Endothelial cell (in vitro differentiated cells): ENCODE measurements at places on chromosomes 7 and 10. TPM values are rescaled to one million over a fixed set of nuclear protein-coding genes. Genes with fewer than 3 reads are reported as not detected.

The CFAP70 gene
- 1.7 TPM for total RNA-seq

GRCh38 chr7:78220754-78221153 is 422.2 kb downstream of the PHTF2 start:
- H3K27me3 ChIP-seq: no peaks in the 10 kb centered on the region
- H3K4me3 ChIP-seq: no peak overlapping the region
- no peak overlapping the region for H3K27ac ChIP-seq
- H3K36me3 ChIP-seq: no peaks in the 10 kb centered on the region
- no peak for DNase-seq
- no peaks in the 10 kb centered on the region for H3K4me1 ChIP-seq

The FAM221A gene
- total RNA-seq: 7.3 TPM

GRCh38 chr10:72013202-72013945 is 49.2 kb downstream of the CHST3 start:
- no peak for DNase-seq
- H3K27me3 ChIP-seq: peaks cover 3% of the 10 kb centered on the region
- peak overlapping the region; percentile 68 for H3K4me3 ChIP-seq

- H3K27me3 ChIP-seq: no peaks in the 10 kb centered on the region
- H3K4me3 ChIP-seq: no peak overlapping the region
- DNase-seq: no peak
- no peaks in the 10 kb centered on the region for H3K4me1 ChIP-seq
- no peak overlapping the region for H3K27ac ChIP-seq
- peaks cover 14% of the 10 kb centered on the region for H3K36me3 ChIP-seq
Observed at GRCh38 chr10:29555746-29556481, 78.9 kb downstream of the SVIL start.

DNA sequence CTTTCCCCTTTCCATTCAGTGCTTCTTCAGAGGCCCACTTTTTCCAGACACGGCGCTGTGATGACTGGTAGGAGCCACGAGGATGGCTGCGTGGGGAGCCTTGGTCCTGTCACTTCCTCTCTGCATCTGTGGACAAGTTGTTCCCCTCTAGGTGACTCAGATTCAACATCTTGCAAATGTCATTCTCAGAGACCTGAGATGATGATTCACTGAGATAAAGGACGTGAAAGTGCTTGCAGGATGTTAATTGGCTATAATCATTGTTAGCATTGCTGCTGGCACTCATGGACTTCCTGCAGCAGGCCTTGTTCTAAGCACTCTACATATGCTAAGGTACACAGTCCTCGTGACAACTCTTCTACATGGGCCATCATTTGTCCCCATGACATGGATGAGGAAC is 489.8 kb upstream of the ZMIZ1 start:
- no peaks in the 10 kb centered on the region for H3K36me3 ChIP-seq
- no peak overlapping the region for H3K4me3 ChIP-seq
- H3K27me3 ChIP-seq: peaks cover 3% of the 10 kb centered on the region
- H3K27ac ChIP-seq: no peak overlapping the region

DNA sequence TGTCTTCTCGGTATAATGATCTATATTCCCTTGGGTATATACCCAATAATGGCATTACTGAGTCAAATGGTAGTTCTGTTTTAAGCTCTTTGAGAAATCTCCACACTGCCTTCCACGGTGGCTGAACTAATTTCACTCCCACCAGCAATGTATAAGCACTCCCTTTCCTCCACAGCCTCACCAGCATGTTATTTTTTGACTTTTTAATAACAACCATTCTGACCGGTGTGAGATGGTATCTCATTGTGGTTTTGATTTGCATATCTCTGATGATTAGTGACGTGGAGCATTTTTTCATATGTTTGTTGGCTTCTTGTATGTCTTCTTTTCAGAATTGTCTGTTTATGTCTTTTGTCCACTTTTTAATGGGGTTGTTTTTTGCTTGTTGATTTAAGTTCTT is 33.6 kb downstream of the KIAA1217 start:
- no peak overlapping the region for H3K27ac ChIP-seq
- H3K27me3 ChIP-seq: peaks cover 2% of the 10 kb centered on the region
- peaks cover 61% of the 10 kb centered on the region for H3K4me1 ChIP-seq
- DNase-seq: no peak
- H3K36me3 ChIP-seq: peaks cover 17% of the 10 kb centered on the region

DNA sequence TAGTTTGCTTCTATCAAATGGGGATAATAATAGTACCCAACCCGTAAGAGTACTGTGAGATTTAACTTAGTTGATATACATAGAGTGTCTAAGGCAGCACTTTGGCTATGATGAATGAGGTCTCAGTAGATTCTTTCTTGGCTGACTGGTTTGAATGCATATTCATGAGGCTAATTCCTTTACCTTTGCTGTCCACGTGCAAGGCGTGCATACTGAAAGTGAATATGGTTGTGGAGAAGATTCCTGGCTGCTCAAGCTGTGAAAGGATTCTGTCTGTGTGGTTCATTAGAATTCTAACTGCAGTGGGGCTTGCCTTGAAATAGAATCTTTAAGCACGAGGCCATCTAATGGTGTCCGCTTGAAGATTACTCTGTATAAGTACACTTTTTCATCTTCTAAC is 110.3 kb downstream of the SEC23IP start:
- H3K27ac ChIP-seq: no peak overlapping the region
- no peaks in the 10 kb centered on the region for H3K36me3 ChIP-seq
- H3K27me3 ChIP-seq: no peaks in the 10 kb centered on the region

DNA sequence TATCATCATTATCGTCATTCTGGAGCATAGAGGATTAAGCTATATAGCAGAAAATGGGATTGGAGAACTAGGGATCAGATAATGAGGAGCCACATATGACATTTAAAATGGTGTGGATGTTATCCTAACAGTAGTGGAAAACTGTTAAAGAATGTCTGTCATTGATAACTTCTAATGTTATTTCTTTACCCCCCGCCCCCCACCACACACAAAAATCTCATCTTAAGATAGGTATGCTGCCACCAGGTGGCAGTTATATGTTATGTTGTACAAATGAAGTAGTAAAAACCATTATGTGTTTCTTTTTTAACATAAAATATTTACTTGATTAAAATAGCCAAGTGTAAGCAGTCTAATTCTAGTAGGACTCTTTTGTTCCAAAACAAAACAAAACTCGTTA is 13.0 kb downstream of the AKAP9 start:
- H3K4me3 ChIP-seq: no peak overlapping the region
- no peaks in the 10 kb centered on the region for H3K36me3 ChIP-seq
- no peaks in the 10 kb centered on the region for H3K4me1 ChIP-seq
- no peak for DNase-seq
- H3K27ac ChIP-seq: no peak overlapping the region

The TYW1B gene
- total RNA-seq: 1.9 TPM

DNA sequence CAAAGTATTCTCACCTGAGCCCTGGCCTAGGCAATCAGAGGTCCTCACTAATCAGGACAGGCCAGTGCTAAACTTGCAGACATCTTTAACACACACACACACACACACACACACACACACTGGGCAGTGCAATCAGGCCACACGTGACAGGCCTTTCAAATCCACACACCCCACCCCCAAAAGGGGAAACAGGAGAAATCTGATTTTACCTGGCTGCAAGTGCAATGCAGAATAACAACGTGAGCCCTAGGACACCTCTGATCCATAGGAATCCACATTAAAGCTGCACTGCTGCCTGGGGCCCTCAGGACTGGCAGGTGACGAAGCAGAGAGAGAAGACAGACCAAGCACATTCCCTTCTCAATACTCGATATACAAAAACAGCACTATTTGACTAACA is 218.9 kb downstream of the FAM107B start:
- peak overlapping the region; percentile 79 for H3K4me3 ChIP-seq
- peaks cover 80% of the 10 kb centered on the region for H3K4me1 ChIP-seq
- DNase-seq: no peak
- H3K36me3 ChIP-seq: peaks cover 36% of the 10 kb centered on the region
- peaks cover 7% of the 10 kb centered on the region for H3K27me3 ChIP-seq

GRCh38 chr10:100163704-100164621 is 21.9 kb downstream of the ERLIN1 start:
- peaks cover 3% of the 10 kb centered on the region for H3K4me1 ChIP-seq
- DNase-seq: no peak
- H3K4me3 ChIP-seq: no peak overlapping the region

GRCh38 chr7:14635955-14636354 is 266.6 kb downstream of the DGKB start:
- H3K27ac ChIP-seq: no peak overlapping the region
- no peaks in the 10 kb centered on the region for H3K27me3 ChIP-seq
- H3K4me1 ChIP-seq: no peaks in the 10 kb centered on the region
